ENCODE measurements at places on chromosomes 2 and 18. TPM values are rescaled to one million over a fixed set of nuclear protein-coding genes. Genes with fewer than 3 reads are reported as not detected.

UGT1A3 gene
- total RNA-seq: not detected

DNA sequence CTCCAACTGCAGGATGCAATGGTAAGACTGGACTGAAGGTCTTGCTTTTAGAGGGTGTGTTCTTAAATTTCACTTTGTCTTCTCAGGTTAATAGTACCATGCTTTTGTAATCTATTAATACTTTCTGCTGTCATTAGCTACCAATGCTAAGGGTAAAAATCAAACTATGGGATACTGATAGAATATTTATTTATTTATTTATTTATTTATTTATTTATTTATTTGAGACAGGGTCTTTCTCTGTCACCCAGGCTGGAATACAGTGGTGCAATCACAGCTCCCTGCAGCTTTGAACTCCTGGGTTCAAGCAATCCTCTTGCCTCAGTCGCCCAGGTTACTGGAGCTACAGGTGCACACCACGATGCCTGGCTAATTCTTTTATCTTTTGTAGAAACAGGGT, 152.1 kb downstream of the SPP2 start:
- DNase-seq: no peak

DNA sequence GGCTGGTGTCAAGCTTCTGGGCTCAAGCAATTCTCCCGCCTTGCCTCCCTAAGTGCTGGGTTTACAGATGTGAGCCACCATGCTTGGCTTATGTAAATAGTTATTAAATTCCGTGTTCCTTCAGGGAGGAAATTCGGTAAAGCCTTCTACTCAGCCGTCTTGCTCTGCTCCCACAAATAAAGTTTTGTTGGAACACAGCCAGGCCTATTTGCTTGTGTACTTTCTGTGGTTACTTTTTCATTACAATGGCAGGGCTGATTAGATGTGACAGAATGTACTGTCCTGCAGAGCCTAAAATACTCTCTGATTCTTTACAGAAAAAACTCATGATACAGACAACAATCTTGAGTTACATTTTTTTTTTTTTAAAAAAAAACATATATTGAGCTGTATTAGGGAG, 68.8 kb upstream of the TACR1 start:
- DNase-seq: no peak

DNA sequence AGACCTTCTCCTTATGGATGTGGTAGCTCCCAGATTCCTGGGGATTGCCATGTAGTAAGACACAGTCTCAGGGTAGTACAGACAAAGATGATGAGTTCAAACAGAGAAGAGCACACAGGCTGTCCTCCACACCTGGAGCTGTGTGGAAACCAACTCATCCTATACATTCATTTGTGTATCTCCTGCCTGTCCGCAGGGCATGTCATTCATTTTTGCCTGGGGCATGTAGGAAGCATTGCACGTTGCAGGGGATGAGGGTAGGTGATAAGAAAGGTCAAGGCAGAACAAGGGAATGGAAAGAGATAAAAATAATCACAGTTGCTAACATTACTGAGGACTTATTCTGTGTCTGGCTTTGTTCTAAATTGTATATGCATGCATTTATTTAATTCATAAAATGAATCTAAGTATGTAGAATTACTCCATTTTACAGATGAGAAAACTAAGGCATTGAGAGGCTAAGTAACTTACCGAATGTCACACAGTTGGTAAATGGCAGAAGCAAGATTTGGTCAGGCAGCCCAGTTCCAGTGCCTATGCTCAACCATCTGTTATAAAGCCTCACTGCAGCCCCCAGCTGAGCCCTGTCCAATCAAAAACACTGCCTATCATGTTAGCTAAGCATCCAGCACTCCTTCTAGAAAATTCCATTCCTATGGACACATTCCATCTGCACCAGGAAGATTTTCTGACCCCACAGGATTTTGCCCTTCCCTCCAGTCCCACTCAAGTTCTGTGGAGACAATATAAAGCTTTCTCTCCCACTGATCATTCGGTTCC, 81.0 kb downstream of the SUMO1 start:
- no peak for DNase-seq

GRCh38 chr2:241035142-241035817, 36.9 kb downstream of the SNED1 start:
- DNase-seq: peak; percentile 27

GRCh38 chr2:551621-552020, 125.6 kb downstream of the TMEM18 start:
- no peak for DNase-seq

PPM1G gene
- total RNA-seq: 37.5 TPM

Measured in cerebellum (tissue), 4 donors.